Kidney epithelial cell (primary cell): ENCODE measurements at places on chromosomes 2 and 18. TPM values are rescaled to one million over a fixed set of nuclear protein-coding genes. Genes with fewer than 3 reads are reported as not detected.

DNA sequence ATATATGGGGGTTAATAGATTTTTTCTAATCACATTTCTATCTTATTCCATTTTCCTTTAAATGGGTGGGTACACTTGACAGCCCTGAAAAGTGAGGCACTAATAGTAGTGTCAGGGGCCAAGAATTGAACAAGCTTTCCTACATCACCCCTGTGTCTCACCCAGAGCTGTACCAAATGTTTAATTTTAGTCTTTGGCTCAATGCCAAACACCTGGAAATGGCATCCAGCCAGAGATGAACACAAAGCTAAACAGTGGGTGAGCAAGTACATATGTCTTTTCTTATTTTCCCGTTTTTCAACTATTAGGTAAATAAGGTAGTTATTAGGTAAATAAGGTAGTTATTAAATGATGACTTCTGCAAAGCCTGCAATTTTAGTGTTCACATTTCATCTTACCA, 276.3 kb upstream of the ERBB4 start:
- DNase-seq = no peak

DNA sequence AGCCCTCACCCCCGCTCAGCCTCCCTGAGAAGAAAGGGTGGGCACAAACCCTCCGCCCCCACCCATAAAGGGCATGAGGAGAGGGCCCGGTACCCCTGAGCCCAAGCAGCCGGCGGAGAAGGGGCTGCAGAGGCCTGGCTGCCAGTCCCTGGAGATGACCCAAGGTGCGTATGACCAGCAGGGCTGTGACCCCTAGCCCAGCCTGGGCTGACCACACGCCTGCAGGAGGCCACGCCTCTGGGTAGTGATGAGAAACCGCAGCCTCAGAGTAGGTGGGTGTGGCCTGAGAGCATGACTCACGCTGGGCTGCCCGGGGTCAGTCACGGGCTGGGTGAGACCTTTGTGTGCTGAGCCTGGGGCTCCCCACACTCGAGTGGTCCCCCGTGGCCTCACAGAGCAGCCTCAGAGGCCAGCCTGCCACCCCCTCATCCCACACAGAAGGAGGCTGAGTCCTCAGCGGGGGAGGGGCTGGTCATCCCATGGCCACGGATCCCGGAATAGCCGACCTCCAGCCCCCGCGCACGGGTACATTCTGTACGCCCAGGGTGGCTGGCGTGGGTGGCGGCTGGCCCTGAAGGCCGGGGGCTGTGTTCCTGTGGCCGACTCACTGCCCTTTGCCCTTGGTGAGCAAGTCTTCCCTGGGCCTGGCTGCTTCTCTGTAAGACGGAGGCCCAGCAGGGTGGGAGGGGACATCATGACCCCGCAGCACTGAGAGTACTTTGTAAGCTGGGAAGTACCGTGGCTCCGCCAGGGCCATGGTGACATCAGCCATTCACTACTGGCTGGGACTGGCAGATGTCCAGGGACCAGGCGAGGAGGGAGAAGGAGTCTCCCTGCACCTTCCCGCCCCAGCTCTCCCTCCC, 110.8 kb upstream of the OTOS start:
- peak; percentile 81 for DNase-seq

GRCh38 chr18:37964885-37965571, 399.4 kb upstream of the CELF4 start:
- no peak for DNase-seq

Gene TMEM17
- total RNA-seq = 4.4 and 4.9 TPM in 2 replicates

DNA sequence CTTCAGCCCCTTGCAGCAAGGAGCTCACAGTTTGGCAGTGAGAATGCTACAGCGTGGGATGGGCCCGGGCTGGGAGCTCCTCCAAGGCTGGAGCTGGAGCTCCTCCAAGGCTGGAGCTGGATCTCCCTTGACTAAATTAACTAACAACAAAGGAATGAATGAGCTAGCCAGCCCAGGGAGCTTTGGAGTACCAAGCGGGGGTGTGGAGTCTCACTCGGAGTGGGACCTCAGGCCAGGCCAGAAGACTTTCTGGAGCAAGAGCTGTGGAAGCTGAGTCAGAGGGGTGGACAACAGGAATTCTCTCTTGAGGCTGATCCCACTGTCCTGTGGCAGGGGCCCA, 244.7 kb upstream of the HS6ST1 start:
- DNase-seq = no peak

DNA sequence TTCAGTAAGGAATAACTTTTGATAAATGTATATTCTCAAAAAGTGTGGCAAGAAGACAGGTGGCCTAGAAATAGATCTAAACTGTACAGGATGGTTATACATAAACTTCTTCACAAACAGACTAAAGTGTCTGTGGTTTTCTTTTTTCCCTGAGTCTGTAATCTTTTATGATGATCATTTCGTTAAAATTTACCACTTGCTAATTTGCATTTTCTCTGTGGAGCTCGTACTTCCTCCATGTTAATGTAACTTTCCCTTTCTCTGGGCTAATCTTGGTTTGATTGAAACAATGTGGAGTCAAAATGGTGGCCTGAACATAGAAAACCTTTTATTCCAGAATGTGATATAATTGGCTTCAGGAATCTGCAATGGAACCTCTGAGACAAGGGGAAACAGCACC, 166.2 kb downstream of the FTCDNL1 start:
- DNase-seq = no peak

- no peak for DNase-seq
These were observed 49.9 kb downstream of the RAB31 start for GRCh38 chr18:9757827-9758621.

DNA sequence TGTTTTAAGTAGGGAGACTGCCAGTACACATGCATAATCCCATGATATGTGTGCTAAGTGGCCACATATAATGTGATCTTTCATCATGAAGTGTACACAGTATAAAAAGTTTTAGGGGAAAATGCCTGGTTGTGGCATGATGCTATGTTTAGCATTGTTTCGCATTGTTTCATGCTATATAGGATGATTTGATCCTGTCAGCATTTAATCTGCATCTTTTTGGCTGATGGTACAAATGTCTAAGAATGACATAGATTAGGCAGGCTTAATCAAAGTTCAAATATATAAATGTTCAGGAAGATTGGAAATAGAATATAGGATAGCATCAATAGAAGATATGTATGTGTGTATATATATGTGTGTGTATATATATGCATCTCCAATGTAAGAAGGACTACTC, 83.6 kb downstream of the MYO3B start:
- DNase-seq = no peak

DNA sequence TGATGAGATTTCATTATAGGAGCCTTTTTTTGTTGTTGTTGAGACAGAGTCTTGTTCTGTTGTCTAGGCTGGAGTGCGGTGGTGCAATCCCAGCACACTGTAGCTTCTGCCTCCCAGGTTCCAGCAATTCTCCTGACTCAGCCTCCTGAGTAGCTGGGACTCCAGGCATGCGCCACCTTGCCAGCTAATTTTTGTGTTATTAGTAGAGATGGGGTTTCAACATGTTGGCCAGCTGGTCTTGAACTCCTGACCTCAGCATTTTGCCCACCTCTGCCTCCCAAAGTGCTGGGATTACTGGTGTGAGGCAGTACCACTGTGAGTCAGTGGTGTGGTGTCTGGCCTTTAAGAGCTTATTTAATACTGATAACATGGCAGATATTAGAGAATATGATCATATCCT, 60.1 kb downstream of the MOB4 start:
- no peak for DNase-seq

GRCh38 chr2:198314559-198315153, 510.3 kb downstream of the PLCL1 start:
- DNase-seq = no peak

DNA sequence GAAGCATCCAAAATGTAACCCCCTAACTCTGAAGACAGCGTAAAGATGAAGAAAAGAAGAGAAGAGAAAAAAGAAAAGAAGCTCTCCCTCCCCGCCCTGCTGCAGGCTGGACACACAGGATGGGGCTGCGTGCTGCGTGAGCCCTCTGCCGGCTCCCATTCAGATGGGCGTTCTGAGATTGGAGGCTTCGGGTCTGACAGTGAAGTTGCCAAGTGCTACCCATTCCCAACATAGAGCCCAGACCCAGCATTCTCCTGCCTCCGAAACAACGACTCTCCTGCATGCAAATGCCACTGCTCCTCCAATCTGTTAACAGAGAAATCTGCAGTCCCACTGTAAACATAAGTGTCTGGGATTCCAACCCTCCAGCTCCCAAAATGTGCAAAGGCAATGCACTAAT, 234.9 kb downstream of the BCL11A start:
- DNase-seq = no peak

Gene GKN2
- total RNA-seq = not detected in 2 replicates

- no peak for DNase-seq
These were observed 193.1 kb upstream of the UBE2E3 start for GRCh38 chr2:180787330-180787729.

Gene CDH2
- total RNA-seq = 190 and 196 TPM in 2 replicates

DNA sequence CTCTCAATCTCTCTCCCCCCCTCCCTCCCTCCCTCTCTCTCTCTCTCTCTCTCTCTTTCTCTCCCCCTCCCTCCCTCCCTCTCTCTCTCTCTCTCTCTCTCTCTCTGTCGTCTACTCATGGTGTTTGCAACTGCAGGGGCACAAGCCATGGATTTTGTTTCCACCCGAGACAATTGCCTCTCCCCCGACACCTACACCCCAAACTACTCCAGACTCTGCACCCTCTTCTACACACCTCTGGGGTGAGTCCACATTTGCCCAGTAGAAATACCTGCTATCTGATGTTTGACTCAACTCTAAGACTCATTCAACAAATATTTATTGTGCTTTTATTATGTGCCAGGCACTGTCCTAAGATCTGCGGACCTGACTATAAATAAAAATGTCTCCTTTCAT, 93.7 kb downstream of the TMEM17 start:
- DNase-seq = no peak

- no peak for DNase-seq
These were observed 1017.6 kb upstream of the GYPC start for GRCh38 chr2:125638345-125638744.

- no peak for DNase-seq
These were observed 94.3 kb upstream of the TWSG1 start for GRCh38 chr18:9240270-9240669.
